ENCODE measurements at places on chromosomes 4 and X.

DNA sequence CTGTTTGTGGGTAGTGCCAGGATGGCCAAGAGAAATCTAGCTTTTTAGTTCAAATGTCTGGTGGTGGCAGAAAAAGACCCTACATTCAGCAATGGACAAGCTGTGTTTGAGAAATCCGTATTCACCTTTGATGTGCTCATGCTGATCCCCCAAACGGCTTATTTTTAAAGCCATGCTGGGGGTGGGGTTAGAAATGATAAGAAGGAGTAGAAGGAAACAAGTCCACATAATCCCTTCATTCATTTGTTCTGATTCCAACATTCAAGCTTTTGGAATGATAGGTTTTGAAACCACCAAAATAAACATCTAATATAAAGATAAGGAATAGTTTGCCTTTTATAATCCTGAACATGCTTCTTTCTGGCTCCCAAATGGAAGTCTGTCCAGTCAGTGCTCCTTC is 92.0 kb upstream of the DKK2 start:
- no peak for DNase-seq

GRCh38 chrX:134999469-134999868 is 8.7 kb downstream of the SMIM10 start:
- DNase-seq, result no peak

GRCh38 chr4:519885-520682 is 21.1 kb downstream of the PIGG start:
- DNase-seq, result no peak

GRCh38 chr4:2339458-2340271 is 77.8 kb upstream of the MXD4 start:
- DNase-seq, result no peak

- no peak for DNase-seq
Measured at GRCh38 chrX:15678339-15678738, 13.7 kb upstream of the CLTRN start.

DNA sequence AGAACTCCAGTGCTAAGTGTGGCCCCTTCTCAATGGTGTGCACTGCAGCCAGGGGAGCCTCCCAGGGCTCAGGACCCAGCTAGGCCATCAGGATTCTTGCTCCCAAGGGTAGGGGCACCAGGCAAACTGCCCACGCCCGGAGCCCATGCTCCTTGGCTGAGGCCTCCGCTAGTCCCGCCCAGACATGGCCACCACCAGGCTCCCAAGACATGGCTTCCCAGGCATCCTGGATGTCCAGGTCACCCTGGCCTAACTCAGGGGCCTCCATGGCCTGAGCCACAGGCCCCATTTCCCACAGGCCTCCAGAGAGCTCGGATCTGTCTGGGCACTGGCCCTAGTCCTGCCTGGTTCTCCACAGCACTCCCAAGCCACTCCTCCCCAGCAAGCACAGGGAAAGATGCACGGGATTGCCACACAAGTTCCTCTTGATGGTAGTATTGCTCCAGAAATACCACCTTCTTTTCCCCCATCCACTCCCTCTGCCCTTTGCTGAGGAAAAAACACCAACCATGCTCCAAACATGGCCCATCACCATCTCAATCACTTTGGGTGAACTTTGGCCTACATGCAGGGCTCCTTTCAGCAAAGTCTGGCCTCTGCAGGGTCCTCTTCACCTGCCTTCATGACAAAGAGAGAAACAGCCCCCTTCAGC is 274.7 kb upstream of the AGTR2 start:
- no peak for DNase-seq

- DNase-seq, result no peak
Measured at GRCh38 chr4:183838987-183839712, 66.0 kb upstream of the STOX2 start.

GRCh38 chr4:41443340-41444079 is 94.4 kb upstream of the LIMCH1 start:
- DNase-seq, result no peak

- no peak for DNase-seq
Measured at GRCh38 chr4:31548021-31548420, 827.9 kb downstream of the PCDH7 start.

DNA sequence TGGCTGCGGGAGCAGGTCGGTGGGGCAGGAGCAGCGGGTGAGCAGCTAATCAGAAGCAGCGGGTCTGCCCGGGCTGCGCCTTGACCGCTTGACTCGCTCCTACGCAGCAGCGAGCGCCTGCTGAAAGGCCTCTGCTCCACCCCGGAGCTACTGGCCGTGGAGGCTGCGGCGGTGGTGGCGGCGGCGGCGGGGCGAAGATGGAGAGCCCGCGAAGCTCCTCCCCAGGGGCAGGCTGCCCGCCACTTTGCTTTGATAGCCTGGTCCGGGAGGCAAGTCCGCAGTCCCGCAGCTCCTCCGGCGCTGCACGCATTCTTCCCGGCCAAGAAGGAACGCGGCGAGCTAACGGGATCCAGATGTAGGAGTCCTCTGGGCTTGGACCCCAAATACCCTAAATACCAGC is 36.7 kb downstream of the PJA1 start:
- DNase-seq, result no peak

GRCh38 chrX:1781766-1782165 is 166.9 kb downstream of the ASMT start:
- DNase-seq, result no peak

DNA sequence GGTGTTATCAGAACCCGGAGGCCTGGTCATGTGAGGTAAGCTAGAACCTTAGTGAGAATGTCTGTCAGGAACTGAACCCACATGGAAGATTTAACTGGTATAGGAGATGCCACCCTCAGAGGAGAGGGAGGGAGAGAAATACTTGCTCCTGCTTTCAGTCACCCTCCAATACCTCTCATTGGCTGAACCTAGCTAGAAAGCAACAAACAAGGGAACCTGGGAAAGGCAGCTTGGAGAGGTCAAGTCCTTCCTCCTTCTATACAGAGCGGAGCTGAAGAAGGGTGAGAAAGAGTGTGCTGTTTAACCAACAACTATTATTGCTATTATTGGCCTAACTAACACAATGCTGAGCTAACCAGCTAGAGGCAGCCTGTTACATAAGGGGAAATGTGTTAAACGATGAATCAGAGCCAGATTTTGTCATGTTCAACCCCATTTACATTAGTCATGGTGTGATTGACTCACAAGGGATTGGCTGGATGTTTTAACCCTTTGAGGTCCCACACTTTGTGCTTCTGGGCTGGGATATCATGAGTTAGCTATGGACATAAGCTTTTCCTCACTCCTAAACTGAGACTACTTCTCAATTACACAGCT is 96.5 kb upstream of the ESX1 start:
- DNase-seq, result peak; percentile 53

DNA sequence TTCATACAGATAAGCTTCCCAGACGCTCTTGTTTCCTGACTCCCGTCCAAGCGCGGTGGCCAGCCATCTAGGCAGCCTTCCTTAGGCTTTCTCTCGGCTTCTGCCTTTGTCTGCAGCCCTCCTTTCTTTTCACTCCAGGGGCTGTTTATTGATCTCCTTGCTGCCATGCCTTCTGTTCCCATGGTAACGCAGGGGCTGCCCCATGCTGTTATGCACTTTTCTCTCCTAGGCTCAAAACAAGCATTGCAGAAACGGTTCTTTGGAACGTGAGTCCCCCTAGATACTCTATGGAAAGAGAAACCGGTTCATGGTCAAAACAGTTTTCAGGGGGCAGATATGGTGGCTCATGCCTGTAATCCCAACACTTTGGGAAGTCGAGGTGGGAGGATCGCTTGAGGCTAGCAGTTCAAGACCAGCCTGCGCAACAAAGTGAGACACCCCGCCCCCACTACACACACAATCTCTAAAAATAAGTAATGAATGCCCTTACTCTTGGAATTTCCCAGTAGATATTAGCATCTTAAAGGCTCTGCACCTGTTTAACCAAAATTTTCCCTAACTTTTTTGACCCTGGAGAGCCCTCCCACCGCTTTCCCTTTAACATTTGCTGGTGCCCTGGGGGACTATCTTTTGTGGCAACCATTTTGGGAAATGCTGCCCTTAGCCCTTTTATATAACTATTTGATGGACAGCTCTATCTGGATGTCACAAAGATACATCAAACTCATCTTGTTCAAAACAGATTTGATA is 53.9 kb upstream of the ZNF157 start:
- no peak for DNase-seq

GRCh38 chrX:48831136-48831908 is 4.1 kb downstream of the PCSK1N start:
- DNase-seq, result no peak

- DNase-seq, result no peak
Measured at GRCh38 chr4:108351791-108352190, 183.1 kb upstream of the LEF1 start.

DNA sequence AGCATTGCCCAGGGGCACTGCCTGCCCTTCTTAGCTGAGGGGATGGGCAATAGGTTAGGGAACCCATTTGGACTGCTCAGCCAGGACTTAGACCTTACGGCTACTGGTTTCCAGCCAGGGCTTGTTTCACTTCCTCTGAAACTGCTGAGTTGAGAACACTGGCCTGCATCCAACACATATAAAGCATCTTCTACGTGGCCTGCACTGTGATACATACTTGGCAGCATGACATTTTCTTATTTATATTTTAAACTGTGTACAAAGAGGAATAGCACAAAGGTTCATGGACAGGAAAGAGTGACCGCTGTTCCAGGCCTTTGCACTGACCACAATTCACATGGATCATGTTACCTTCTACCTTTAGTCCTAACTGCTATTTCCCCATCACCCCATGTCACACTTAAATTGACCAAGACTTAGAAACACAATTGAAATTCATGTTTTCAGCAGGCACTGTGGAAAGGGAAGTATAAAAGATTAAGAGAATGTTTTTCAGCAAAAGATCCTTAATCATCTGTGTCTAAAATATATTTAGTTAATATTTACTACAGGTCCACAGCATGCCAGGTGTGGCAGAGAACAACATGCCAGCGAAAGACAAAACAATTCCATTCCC is 43.7 kb downstream of the NLGN4X start:
- DNase-seq, result no peak

DNA sequence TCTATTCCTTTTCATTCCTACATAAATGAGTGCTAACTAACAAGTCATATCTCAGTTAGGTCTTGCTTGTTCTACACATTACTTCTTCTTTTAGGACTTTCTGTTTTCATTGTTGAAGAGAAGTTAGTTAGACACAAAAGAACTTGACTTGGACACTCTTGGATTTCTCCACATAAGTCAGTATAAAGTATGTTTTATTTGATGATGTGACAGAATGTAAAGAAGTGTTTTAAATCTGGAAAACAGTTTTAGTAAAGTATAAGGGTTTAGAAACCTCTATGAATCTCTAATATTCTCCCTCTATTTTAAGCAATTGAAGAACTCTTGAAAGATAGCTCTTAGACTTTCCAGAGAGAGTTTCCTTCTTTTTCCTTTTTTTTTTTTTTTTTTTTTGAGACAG is 38.6 kb upstream of the TMEM33 start:
- DNase-seq, result no peak

GRCh38 chrX:79506001-79506400 is 138.9 kb upstream of the ITM2A start:
- DNase-seq, result no peak

- DNase-seq, result peak; percentile 1
Measured at GRCh38 chr4:92455951-92456350, 152.2 kb downstream of the GRID2 start.

- no peak for DNase-seq
Measured at GRCh38 chr4:23717528-23718248, 172.2 kb downstream of the PPARGC1A start.

DNA sequence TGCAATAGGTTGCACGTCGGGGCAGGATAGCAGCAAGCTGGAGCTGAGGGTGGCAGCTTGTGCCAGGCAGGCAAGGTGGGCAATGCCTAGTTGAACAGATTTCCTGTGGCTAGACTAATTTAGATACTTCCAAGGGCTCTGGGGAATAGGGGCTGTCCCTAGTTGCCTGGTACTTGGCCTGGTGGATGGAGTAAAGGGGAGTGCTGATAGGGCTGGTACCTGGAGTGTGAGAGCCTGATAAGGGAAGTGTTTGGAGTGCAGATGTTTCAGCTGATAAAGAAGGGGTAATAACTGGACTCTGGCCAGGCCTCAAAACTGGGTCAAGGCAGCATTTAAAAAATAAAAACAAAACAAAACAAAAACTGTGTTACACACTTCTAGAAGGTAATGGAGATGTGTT is 665.5 kb downstream of the CCSER1 start:
- no peak for DNase-seq

- DNase-seq, result no peak
Measured at GRCh38 chrX:132590350-132591026, 101.7 kb upstream of the MBNL3 start.

DNA sequence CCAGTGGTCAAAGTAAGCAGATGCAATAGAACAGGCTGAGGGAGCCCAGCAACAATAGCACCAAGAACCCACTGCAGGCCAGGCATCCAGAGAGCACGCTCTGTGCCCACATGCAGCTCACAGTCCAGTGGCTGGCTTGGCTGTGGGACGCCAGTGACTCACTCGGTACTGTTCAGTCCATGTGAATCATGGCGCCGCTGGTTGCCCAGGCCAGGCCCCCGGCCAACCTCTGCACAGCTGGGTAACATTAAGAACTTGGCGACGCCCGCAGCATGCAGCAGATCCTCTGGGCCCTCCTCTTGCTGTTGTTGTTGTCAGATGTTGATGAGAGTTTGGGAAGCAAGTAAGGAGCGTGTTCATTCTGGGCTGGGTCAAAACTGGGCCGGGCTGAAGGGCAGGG is 60.5 kb downstream of the MSX1 start:
- DNase-seq, result no peak

- DNase-seq, result no peak
Measured at GRCh38 chr4:83831588-83831987, 295.7 kb downstream of the GPAT3 start.
